ENCODE measurements at places on chromosomes 16 and 17.

GRCh38 chr17:3502466-3502865, 26.7 kb downstream of the ASPA start:
- no peak for DNase-seq

GRCh38 chr16:49352892-49353291, 20.7 kb upstream of the C16orf78 start:
- no peak for DNase-seq

- peak; percentile 41 for DNase-seq
These were observed at the start of gene SGSM2 for GRCh38 chr17:2336852-2337543. Gene SGSM2, plus strand, starts transcription at chr17:2337501. Its CDS starts 188 bp downstream, at chr17:2337689.

DNA sequence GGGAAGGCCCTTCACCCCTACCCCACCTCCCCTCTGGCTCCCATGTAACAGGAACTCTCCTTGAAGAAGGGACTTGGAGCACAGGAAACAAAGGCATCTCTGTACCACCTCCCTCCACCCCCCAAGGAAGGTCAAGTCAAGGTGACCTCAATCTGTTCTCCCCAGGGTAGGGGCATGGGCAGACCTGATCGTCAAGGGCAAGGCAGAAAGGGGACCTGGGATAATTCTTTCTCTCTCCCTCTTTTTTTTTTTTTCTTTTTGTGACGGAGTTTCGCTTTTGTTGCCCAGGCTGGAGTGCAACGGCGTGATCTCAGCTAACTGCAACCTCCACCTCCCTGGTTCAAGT, 4.3 kb upstream of the STAT5A start:
- no peak for DNase-seq

DNA sequence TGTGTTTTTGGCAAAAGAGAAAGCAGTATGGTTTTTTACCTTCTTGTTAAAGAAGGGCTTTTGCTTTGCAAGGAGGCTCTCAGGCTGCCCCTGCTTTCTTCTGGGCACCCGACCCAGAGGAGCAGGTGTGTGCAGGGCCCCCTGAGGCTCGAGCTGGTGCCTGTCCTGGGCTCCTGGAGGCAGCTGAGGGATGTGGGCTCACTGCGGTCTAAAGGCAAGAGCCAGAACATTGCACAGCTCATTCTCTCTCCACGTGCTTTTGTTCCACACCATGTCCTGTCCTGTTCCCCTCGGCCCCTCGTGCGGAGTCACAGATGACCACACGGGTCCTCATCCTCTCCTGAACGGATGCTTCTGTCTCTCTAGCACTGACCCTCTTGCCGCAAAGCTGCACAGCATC, 36.7 kb upstream of the CAPN15 start:
- no peak for DNase-seq

DNA sequence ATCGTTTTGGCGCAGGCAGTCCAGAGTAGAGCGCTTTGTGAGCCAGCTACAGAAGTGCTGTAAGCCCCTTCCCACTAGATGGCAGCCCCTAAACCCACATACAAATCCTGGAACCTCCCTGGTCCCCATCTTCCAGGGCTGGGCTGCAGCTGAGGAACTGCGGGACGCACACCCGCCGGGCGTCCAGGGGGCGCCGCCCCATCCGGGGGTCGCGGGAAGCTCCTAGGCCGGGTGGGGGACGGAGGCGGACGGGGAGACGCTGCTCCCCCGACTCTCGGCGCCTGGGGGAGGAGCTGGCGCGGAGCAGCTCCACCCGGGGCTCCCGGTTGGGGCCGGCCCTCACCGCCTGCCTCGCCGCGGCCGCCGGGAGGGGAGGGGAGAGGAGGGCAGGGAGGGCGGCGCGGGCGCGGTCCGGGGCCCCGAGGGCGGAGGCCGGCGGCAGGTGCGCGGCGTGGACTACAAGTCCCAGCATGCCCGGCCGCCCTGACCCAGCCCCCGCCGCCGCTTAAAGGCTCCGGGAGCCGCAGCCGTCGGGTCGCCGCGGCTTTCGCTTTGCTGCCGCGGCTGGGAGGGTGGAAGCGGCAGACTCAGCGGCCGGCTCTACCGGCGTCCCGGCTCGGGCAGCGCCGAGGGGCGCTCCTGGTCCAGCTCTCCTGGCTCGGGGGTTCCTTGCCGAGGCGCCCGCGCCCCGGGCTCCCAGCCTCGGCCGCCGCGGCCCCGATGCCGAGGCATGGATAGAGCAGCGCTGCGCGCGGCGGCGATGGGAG, at the start of gene KSR1:
Gene KSR1, plus strand, starts transcription at position 535 of the 767 bp plus-strand sequence. Its CDS starts 196 bp downstream, at position 731.
- peak; percentile 67 for DNase-seq

DNA sequence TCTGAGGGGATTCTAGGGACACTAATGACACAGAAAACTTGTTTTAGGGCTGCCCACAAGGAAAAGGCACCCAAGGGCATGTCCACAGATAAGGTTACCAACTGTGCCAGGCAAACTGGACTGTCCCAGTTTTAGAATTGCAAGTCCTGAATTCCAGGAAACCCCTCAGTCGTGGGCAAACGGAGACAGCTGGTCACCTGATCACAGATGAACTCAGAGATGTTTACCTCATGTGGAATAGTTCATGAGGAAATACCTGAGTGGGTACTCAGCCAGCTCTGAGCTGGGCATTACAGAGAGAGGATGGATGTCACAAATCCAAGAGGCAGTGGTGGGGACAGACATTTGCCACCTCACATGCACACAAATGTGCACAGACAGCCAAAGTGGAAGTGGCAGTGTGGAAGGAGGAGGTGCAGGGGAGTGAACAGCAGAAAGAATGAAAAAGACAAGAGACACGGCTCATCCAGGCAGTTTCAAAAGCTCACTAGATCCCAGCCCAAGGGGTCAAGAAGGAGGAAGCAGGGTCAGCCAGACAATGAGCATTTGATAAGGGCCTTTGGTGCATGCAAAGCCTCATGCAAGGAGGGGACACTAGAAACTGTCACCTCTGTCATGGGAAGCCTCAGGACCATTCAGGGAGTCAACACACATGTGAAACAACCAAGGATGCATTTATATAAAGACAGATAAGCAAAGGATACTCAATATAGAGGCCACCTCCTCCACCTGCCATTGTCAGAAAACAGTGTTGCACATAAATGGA, 24.8 kb downstream of the TTLL6 start:
- no peak for DNase-seq

GRCh38 chr17:21001813-21002221, 41.0 kb downstream of the USP22 start:
- no peak for DNase-seq

- no peak for DNase-seq
These were observed 192.3 kb downstream of the SHISA9 start for GRCh38 chr16:13093661-13094060.

Data from stimulated activated CD4-positive, alpha-beta T cell treated with anti-CD3 and anti-CD28 coated beads, Interleukin-2, amount 100 ng/mL, for 48 hours (primary cell).